A549 (cell line): ENCODE measurements at places on chromosomes 1 and 21.

- DNase-seq: no peak
These were observed 107.4 kb downstream of the LEPR start for GRCh38 chr1:65527707-65528503.

GRCh38 chr1:162233066-162233465 lies 143.6 kb downstream of the SPATA46 start:
- no peak for DNase-seq

GRCh38 chr1:211920602-211921226 lies 90.2 kb upstream of the LPGAT1 start:
- DNase-seq: peak; percentile 82

GRCh38 chr1:11027316-11027715 lies 14.9 kb downstream of the TARDBP start:
- DNase-seq: no peak

- no peak for DNase-seq
These were observed 1.0 kb downstream of the AURKAIP1 start for GRCh38 chr1:1373815-1374588.

GRCh38 chr1:233516732-233517131 lies 97.2 kb upstream of the KCNK1 start:
- no peak for DNase-seq

- peak; percentile 61 for DNase-seq
These were observed 21.9 kb upstream of the LAPTM5 start for GRCh38 chr1:30779294-30780071.
